Activated T-cell treated with anti-CD3 and anti-CD28 coated beads, Interleukin-2, amount 50 U/mL, for 1 hour (primary cell): ENCODE measurements at places on chromosomes 7 and 10.

GRCh38 chr10:129690248-129691070, 223.4 kb downstream of the MGMT start:
- no peak for DNase-seq

DNA sequence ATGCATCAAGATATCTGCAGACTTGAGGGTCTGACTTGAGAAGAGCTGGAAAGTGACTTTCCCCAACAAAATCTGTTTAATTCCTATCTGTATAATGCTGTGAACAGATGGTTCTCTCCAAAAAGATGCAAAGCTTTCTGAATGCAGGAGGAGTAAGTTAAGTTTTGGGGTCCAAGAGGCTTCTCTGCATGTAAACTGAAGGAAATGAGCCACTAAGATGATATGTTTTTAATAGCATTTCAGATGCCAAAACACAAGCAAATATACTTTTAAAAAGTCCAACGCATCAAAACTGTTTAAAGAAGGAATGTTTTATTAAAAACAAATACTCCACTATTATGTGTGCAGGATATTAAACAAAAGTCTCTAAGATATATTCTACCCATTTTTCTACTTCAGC, 137.0 kb downstream of the STRA8 start:
- no peak for DNase-seq

- no peak for DNase-seq
Observed at GRCh38 chr7:102407910-102408309, 11.7 kb downstream of the PRKRIP1 start.

- no peak for DNase-seq
Observed at GRCh38 chr7:26714438-26714837, 150.0 kb downstream of the SKAP2 start.

DNA sequence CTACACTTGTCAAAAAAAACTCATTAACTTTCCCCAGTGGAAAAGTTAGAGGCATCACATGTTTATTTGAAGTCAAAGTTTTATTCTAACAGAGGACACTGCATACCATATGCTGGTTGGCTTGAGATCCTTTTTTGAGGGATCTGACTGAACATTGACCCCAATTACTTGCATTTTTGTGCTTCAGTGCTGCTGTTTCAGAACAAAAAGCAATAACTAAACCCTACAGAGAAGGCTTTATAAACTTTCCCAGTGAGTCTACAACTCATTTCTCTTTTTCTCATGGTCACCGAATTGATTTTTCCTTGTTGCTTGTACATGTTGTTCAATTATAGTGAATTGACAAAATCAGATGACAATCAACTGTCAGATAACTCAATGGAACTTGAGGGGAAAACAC, 69.3 kb upstream of the PHYHIPL start:
- DNase-seq = no peak

GRCh38 chr7:50588937-50589336, 23.7 kb upstream of the DDC start:
- no peak for DNase-seq

GRCh38 chr10:132366006-132366405, 31.0 kb upstream of the PWWP2B start:
- peak; percentile 7 for DNase-seq

DNA sequence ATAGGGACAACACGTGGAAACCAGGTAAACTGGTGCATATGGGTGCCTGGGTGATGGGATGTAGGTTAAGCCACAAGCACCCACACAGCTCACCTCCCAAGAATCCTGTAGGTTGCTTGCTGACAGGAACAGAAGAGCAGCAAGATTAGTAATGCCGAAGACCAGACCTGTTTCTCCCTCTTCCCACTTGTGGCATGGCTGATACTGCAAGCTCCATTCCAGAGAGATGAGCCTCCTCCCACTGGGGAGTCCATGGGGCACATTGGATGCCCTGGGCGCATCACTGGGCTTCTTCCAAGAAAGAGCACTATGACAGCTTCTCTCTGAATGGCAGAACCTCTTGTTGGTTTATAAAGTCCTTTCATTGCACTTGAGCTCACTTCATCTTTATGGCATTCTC, 44.4 kb upstream of the LOXL4 start:
- no peak for DNase-seq

GRCh38 chr7:151588982-151589381, 69.3 kb upstream of the RHEB start:
- DNase-seq = no peak

- no peak for DNase-seq
Observed at GRCh38 chr10:88110355-88110754, 246.9 kb downstream of the PTEN start.

- no peak for DNase-seq
Observed at GRCh38 chr7:128041203-128041602, 10.0 kb upstream of the LRRC4 start.

- DNase-seq = no peak
Observed at GRCh38 chr7:94562525-94562924, 52.9 kb downstream of the CASD1 start.

- DNase-seq = no peak
Observed at GRCh38 chr10:62559481-62560200, 185.5 kb downstream of the ZNF365 start.

DNA sequence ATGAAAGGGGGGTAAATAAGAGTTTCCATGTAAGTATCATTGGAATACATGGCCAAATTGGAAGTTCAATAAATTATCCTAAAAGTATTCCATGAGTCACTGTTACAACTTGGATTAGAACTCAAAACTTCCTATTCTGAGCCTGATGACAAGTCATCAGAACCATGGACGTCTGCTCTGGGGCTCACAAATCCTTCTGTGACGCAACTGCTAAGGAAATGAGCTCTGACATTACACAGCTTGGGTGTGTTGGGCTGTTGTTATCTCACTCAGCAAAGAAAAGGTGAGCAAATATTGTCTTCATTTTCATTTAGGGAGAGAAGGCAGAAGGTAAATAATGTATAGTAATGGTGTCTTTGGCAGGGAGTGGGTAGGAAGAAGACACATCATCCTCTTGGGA, 214.8 kb upstream of the ADO start:
- no peak for DNase-seq

- no peak for DNase-seq
Observed at GRCh38 chr10:93006435-93007039, 54.1 kb upstream of the CYP26C1 start.
